NCI-H526 treated with DMSO at 0.1 percent for 48 hours (cell line): ENCODE measurements at places on chromosomes 3 and 15.

GRCh38 chr3:15795651-15796308 is 2.0 kb downstream of the ANKRD28 start:
- no peak for DNase-seq

DNA sequence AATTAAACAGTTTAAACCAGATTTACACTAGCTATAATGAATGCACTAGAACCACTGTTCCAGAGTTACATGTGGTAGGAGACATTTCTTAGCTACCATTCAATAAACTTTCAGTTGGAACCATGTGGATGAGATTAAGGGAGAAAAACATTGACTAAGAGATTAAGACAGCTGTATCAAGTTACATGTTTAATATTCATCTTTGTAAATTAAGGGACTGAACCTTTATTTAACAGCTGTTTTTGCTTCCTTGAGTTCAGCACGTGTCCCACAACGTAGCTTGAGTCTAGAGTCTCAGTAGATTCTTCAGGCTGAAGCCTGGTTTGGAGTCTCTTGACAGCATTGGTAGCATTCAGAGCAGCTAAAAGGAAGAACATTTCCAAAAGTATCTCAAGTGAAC is 27.2 kb upstream of the CFAP44 start:
- no peak for DNase-seq

GRCh38 chr3:41464858-41465257 is 265.6 kb downstream of the CTNNB1 start:
- no peak for DNase-seq

- no peak for DNase-seq
Observed at GRCh38 chr3:165378761-165379160, 182.6 kb upstream of the SLITRK3 start.

GRCh38 chr3:97043411-97043810 is 229.0 kb downstream of the EPHA6 start:
- no peak for DNase-seq

DNA sequence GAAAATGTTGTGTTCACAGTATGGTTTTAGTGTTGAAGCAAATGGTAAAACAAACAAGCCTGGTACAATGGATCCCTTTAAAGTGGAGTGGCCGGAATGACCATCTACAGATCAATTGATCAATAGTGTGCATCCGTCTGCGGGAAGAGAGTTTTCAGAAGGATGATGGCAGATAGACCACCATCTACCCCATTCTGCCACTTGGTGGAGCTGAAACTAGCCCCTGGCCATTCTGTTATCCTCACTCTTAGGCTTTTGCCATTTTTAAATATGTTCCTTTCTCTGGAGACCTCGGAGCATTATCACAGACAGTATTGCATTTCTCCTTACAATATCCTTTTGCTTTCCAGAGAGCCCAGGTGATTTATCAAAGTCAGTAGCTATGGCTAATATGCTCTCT is 258.9 kb upstream of the CFAP20DC start:
- DNase-seq: no peak

- peak; percentile 48 for DNase-seq
Observed at GRCh38 chr3:184261854-184262763, 756 bp upstream of the CAMK2N2 start.

GRCh38 chr3:133840055-133840737 is 34.6 kb downstream of the SRPRB start:
- no peak for DNase-seq

GRCh38 chr3:150490277-150490986 is 55.9 kb downstream of the SERP1 start:
- no peak for DNase-seq

DNA sequence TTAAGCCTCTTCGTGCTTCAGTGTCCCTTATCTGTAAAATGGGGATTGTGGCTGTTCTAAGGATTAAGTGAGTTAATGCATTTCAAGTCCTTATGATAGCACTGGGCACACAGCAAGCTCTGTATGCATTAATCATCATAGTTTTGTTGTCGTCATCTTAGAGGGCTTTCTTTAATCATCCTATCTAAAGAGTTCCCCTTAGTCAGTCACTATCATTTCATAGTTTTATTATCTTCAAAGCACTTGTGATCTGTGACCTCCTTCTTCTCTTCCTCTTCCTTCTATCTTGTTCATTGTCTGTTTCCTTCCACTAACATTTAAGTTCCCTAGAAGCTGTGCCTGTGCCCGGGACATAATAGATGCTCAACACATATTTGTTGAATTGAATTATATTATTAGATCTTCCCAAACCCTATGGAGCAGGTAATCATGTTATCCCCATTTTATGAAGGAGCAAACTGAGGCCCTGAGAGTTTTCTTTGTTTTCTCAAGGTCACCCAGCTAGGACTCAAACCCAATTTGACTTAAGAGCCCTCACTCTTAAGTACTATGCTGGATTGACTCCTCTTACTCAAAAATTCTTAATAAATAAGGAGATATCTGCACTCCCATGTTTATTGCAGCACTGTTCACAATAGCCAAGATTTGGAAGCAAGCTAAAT is 24.1 kb downstream of the DUOX2 start:
- no peak for DNase-seq

GRCh38 chr3:39262846-39263245 is 17.0 kb downstream of the CX3CR1 start:
- no peak for DNase-seq

DNA sequence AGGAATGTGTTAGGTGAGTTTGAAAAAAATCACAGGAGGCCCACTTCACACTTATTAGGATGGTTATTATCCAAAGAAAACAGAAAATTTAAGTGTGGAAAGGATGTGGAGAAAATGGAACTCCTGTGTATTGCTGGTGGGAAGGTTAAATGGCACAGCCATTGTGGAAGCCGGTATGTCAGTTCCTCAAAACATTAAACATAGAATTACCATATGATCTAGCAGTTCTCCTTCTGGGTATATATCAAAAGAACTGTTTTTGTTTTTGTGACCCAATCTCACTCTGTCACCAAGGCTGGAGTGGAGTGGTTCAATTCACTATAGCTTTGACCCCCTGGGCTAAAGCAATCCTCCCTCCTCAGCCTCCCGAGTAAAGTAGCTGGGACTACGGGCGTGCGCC is 10.4 kb upstream of the ZFYVE19 start:
- no peak for DNase-seq

DNA sequence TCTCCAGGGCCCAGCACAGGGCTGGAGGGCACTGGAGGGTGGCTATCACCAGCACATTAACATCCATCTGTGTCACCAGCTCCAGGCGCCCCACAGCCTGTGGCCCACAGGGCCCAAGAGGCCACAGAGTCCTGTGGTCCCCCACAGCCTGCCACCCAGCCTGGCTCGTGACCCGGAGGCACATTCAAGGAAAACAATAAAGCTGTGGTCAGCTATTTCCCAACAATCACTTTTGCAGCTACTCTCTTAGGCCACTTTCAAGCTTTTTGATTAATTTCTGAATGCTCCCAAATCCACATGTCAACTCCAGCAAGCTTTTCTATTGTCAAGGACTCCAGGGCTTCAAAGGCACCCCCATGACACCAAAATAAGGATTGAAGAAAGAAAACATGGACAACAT is 16.7 kb downstream of the IDH2 start:
- no peak for DNase-seq
